ENCODE measurements at places on chromosomes 6 and 20. TPM values are rescaled to one million over a fixed set of nuclear protein-coding genes. Genes with fewer than 3 reads are reported as not detected.

LY6G6D gene
- not detected for total RNA-seq

DNA sequence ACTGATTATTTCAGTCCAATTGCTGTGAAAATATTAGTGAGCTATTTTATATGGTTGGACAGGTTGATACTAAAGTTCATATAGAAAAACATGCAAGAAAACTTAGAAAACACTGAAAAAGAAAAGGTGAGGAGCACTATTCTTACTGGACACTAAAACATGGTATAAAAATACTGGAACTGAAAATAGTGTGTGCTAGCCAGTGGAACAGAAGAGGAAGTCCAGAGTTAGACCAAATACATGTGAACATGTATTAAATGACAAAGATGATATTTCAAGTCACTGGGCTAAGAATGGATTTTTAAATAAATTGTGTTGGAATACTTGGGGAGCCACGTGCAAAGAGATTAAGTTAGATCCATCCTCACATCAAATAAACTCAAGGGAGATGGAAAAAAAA, 218.5 kb downstream of the TMEM242 start:
- H3K4me1 ChIP-seq = no peaks in the 10 kb centered on the region
- no peaks in the 10 kb centered on the region for H3K27me3 ChIP-seq

FANCE gene
- total RNA-seq = 8.1 TPM

FAXC gene
- total RNA-seq = 2.4 TPM

DNA sequence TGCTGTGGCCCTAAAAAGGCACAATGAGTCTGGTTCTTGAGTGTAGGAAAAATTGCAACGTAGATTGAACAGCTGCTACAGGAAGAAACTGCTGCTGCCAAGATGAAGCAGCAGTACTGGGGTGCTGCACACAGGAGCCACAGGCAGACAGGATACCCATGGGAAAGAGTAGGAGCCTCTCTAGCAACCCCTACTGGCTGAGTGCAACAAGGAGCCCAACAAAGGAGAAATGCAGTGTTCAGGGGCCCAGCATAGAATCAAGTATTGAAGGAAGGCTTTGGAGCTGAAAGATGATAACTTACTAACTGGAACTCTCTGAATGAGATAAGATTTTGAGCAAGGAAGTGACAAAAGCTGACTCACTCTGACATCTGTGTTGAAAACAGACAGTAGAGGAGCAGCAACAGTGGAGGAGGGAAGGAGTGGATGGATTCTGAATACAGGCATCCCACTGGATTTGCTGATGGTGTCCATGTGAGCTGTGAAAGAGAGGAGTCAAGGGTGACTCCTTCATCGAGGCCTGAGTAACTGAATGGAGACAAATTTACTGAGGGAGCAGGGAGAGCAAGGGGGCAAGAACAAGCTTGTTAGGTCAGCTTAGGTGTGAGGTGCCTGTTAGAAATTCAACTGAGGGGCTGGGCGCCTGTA, 534.7 kb upstream of the JARID2 start:
- H3K27ac ChIP-seq = no peak overlapping the region
- no peak for DNase-seq
- no peaks in the 10 kb centered on the region for H3K36me3 ChIP-seq
- H3K4me3 ChIP-seq = no peak overlapping the region
- no peaks in the 10 kb centered on the region for H3K27me3 ChIP-seq
- peaks cover 6% of the 10 kb centered on the region for H3K4me1 ChIP-seq

DNA sequence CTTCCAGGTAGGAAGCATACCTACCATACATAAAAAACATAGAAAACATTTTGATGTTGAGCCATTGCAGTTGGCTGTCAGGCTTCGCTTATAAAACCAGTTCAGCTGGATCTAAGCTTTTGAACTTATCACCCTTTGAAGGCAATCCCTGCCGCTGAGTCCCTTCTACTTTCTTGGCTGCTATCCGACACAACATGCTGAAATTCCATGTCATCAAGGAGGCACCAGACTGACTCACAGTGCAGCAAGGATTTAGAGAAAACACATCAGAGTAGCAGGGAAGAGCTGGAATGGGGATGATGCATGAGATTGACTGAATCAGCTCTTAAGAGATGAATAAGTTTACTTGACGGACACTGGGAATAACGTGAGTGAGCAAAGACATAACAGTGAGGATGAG, 135.0 kb upstream of the MAN1A1 start:
- H3K4me1 ChIP-seq = no peaks in the 10 kb centered on the region
- DNase-seq = no peak
- no peak overlapping the region for H3K27ac ChIP-seq
- H3K36me3 ChIP-seq = no peaks in the 10 kb centered on the region
- no peaks in the 10 kb centered on the region for H3K27me3 ChIP-seq

DNA sequence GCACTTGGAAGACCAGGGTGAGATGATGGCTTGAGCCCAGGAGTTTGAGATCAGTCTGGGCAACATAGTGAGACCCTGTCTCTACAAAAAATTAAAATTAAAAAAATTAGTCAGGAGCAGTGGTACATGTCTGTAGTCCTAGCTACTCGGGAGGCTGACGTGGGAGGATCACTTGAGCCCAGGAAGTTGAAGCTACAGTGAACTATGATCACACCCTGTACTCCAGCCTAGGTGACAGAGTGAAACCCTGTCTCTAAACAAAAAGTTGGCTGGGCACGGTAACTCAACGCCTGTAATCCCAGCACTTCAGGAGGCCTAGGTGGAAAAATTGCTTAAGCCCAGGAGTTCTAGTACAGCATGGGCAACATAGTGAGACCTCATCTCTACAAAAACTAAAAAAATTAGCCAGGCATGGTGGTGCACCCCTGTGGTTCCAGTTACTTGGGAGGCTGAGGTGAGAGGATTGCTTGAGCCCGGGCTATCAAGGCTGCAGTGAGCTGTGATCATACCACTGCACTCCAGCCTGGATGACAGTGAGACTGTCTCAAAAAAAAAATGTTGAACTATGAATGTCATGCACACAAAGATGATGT, 60.8 kb upstream of the MYL9 start:
- H3K27ac ChIP-seq = no peak overlapping the region
- H3K4me3 ChIP-seq = no peak overlapping the region
- no peaks in the 10 kb centered on the region for H3K27me3 ChIP-seq
- no peaks in the 10 kb centered on the region for H3K4me1 ChIP-seq
- no peaks in the 10 kb centered on the region for H3K36me3 ChIP-seq

GRCh38 chr20:11712639-11713160, 205.0 kb upstream of the BTBD3 start:
- no peaks in the 10 kb centered on the region for H3K27me3 ChIP-seq
- no peak overlapping the region for H3K27ac ChIP-seq
- no peak overlapping the region for H3K4me3 ChIP-seq

GRCh38 chr6:56521454-56521853, 121.2 kb downstream of the DST start:
- peaks cover 53% of the 10 kb centered on the region for H3K4me1 ChIP-seq
- H3K36me3 ChIP-seq = no peaks in the 10 kb centered on the region
- no peaks in the 10 kb centered on the region for H3K27me3 ChIP-seq
- no peak for DNase-seq

DNA sequence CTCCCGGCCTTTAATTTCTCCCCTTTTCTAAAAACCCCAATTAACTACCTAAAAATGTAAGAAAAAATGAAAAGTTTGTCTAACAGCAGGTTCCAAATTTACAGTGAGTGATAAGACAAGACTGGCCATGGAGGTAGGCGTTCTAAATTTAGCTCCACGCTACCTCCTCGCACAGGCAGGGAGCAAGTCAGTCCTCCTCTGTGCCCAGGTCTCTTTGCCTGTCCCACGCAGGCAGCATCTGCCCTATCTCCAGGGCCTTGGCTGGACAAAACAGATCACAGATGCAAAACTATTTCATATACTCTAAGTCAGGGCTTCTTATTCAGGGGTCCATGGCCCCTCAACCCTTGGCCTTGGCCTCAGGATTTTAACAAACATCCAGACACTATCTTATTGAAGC, 98.0 kb upstream of the JARID2 start:
- H3K4me3 ChIP-seq = no peak overlapping the region
- no peaks in the 10 kb centered on the region for H3K4me1 ChIP-seq
- no peak overlapping the region for H3K27ac ChIP-seq
- no peaks in the 10 kb centered on the region for H3K27me3 ChIP-seq
- no peak for DNase-seq

- H3K27me3 ChIP-seq = no peaks in the 10 kb centered on the region
- no peaks in the 10 kb centered on the region for H3K4me1 ChIP-seq
- H3K36me3 ChIP-seq = no peaks in the 10 kb centered on the region
- DNase-seq = no peak
These were observed 1.2 kb upstream of the SSTR4 start for GRCh38 chr20:23033918-23034317.

TRDN gene
- total RNA-seq = not detected

- H3K4me3 ChIP-seq = no peak overlapping the region
- H3K4me1 ChIP-seq = no peaks in the 10 kb centered on the region
- H3K27ac ChIP-seq = no peak overlapping the region
- H3K36me3 ChIP-seq = no peaks in the 10 kb centered on the region
- no peaks in the 10 kb centered on the region for H3K27me3 ChIP-seq
These were observed 601.2 kb upstream of the ARID1B start for GRCh38 chr6:156175971-156176421.

- H3K27ac ChIP-seq = peak overlapping the region; percentile 91
- peak overlapping the region; percentile 52 for H3K4me3 ChIP-seq
- no peaks in the 10 kb centered on the region for H3K36me3 ChIP-seq
- H3K27me3 ChIP-seq = no peaks in the 10 kb centered on the region
- DNase-seq = no peak
These were observed 338 bp downstream of the E2F3 start for GRCh38 chr6:20402092-20402341.

Data from tibial nerve (tissue), 4 donors.